Activated CD8-positive, alpha-beta T cell treated with anti-CD3 and anti-CD28 coated beads, Interleukin-2, amount 10 ng/mL, durations not matched to agents 7 days and 5 days (primary cell): ENCODE measurements at places on chromosomes 3 and 15. TPM values are rescaled to one million over a fixed set of nuclear protein-coding genes. Genes with fewer than 3 reads are reported as not detected.

UBE2Q2 gene
- 27.9 TPM for total RNA-seq

CORO2B gene
- not detected for total RNA-seq

RHCG gene
- total RNA-seq: not detected

PLCB2 gene
- 133 TPM for total RNA-seq

PLXND1 gene
- 4.1 TPM for total RNA-seq

GRCh38 chr3:124833710-124834332, 53.3 kb downstream of the ITGB5 start:
- H3K4me3 ChIP-seq: no peak overlapping the region
- no peaks in the 10 kb centered on the region for H3K36me3 ChIP-seq
- DNase-seq: no peak

- no peaks in the 10 kb centered on the region for H3K27me3 ChIP-seq
- H3K36me3 ChIP-seq: no peaks in the 10 kb centered on the region
- no peak overlapping the region for H3K27ac ChIP-seq
- H3K4me3 ChIP-seq: no peak overlapping the region
- no peaks in the 10 kb centered on the region for H3K4me1 ChIP-seq
- no peak for DNase-seq
Observed at GRCh38 chr15:76366714-76367113, 30.1 kb downstream of the ISL2 start.

DNA sequence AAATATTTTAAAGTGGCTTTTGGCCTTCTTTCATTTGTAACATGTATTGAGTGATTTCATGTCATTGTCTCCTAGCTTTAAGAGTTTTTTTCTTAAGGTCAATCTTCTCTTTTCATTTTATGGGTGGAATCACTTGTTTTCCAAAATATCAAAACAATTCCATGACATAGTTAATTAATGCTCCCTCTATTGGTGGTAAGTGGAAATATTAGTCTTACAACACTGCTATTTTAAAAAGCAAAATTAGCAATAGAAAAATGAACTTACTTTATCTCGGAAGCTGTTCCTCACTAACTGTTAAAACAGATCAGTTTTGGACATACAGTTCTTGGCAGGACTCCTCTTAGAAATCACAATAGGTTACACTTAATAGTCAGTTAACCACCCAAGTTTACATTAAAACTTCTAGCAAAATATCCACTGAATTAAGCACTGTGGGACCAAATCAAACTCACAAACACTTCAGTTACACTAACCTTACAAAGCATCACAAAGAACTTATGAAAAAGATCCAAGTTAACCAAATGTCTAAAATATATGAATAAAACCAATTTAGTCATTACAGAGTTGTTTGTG, 42.4 kb downstream of the TIGIT start:
- DNase-seq: no peak
- H3K27me3 ChIP-seq: no peaks in the 10 kb centered on the region
- no peak overlapping the region for H3K27ac ChIP-seq
- peaks cover 48% of the 10 kb centered on the region for H3K4me1 ChIP-seq
- peaks cover 17% of the 10 kb centered on the region for H3K36me3 ChIP-seq

GRCh38 chr15:75644376-75644775, 3.3 kb upstream of the SNX33 start:
- H3K36me3 ChIP-seq: peaks cover 2% of the 10 kb centered on the region
- DNase-seq: no peak
- H3K27me3 ChIP-seq: peaks cover 17% of the 10 kb centered on the region
- peaks cover 21% of the 10 kb centered on the region for H3K4me1 ChIP-seq
- no peak overlapping the region for H3K27ac ChIP-seq

DNA sequence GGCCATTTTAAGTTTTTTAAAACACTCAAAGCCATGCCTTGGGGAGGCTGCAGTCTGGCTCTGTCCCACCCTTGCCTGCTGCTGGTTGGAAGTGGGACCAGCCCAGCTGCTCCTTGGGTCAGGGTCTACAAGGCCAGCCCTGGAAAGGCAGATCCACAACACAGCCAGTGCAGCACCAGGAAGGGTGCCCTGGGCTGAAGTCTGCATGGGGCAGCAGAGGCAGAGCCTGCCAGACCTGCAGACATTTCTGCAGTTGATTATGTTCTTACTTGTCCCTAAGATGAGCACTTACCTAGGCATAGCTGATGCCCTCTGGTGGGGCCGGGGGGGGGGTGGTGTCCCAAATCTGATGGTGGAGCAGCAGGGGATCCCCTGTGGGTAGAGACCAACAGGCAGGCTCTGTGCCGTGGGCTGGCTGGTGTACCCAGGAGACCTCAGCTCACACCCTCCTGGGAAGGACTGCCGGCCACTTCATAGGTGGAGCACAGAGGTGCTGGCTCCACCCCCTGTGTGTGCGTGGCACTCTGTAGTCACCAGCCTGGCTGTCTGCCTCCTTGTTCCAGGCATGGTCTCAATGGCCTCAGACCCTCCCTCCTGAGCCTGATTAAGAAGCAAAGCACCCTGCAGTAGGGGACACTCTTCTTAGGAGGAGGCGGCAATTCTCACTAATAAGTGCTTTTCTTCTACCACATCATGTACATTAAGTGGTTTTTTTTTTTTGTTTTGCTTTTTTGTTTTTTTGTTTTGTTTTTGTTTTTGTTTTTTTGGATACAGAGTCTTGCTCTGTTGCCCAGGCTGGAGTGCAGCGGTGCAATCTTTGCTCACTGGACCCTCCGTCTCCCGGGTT, 97.4 kb upstream of the KLF13 start:
- no peak for DNase-seq
- no peak overlapping the region for H3K4me3 ChIP-seq
- peaks cover 8% of the 10 kb centered on the region for H3K4me1 ChIP-seq
- H3K27me3 ChIP-seq: peaks cover 8% of the 10 kb centered on the region
- no peak overlapping the region for H3K27ac ChIP-seq

DNA sequence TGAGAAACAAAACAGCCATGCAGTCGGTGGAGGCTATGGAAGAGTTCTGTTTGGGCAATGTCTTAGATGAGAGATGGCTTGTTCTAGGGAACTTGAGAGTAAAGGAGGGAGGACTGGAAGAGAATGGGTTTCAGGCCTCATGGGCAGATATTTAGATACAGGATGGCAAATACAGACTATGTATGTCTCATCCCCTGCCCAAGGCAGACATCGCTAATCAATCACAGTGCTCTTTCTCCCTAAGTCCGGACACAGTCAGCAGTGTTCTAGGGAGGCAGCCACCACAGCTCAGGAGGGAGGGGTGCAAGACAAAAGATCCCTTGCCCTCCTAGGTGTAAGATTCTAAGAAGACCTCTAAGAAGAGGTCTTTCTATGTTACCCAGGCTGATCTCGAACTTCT, 159.3 kb upstream of the TLE3 start:
- no peak for DNase-seq
- H3K36me3 ChIP-seq: peaks cover 2% of the 10 kb centered on the region
- peaks cover 17% of the 10 kb centered on the region for H3K27me3 ChIP-seq
- peaks cover 59% of the 10 kb centered on the region for H3K4me1 ChIP-seq
